Left renal pelvis (tissue), 4 donors: ENCODE measurements at places on chromosomes 6 and 20. TPM values are rescaled to one million over a fixed set of nuclear protein-coding genes. Genes with fewer than 3 reads are reported as not detected.

Gene PAX1
- polyA plus RNA-seq = not detected

Gene GCLC
- 25.5 TPM for polyA plus RNA-seq

Gene HLA-DRA
- polyA plus RNA-seq = 47.0 TPM

Gene GRIK2
- 1.3 TPM for polyA plus RNA-seq

DNA sequence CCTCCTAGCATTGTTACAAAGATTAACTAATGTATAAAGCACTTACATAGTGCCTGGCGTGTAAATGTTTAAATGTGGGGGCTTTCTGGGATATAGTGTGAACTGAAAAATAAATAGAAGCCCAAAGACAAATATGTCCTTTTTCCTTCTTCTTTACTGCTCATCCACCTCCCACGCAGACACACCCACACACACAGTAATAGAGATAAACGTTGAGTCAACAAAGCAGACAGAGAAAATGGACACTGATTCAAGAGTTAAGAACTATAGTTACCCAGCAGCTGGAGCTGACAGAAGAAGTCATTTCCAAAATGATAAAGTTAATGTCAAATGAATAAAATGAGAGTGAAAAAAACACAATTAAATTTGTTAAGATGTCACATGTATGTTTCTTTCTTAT is 68.3 kb downstream of the FHL5 start:
- peak; percentile 6 for DNase-seq

DNA sequence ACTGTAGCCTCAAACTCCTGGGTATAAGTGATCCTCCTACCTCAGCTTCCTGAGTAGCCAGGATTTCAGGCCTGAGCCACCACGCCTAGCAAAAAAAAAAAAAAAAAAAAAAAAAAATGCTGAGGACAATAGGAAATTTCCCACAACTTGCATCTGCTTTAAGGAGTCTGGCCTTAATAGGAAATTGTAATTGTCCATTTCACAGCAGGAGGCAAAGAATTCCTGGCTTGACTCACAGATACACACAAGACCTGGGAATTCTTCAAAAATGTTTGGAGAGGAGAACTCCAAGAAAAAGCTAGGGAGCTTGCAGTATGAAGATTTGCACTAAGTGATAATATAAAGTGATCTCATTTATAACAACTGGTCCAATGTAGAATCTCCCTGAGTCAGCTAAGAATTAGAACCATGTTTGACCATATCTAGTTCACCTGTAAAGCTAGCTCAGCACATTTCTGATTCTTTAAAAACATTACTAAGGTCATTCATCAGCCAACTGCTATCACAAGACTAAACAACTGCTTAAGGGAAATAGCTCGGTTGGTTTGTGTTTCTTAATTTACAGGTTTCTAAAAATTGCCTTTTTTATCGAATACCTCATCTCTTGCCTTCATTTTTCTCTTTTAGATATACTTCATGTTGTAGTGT is 80.2 kb upstream of the SLC2A12 start:
- DNase-seq = no peak

DNA sequence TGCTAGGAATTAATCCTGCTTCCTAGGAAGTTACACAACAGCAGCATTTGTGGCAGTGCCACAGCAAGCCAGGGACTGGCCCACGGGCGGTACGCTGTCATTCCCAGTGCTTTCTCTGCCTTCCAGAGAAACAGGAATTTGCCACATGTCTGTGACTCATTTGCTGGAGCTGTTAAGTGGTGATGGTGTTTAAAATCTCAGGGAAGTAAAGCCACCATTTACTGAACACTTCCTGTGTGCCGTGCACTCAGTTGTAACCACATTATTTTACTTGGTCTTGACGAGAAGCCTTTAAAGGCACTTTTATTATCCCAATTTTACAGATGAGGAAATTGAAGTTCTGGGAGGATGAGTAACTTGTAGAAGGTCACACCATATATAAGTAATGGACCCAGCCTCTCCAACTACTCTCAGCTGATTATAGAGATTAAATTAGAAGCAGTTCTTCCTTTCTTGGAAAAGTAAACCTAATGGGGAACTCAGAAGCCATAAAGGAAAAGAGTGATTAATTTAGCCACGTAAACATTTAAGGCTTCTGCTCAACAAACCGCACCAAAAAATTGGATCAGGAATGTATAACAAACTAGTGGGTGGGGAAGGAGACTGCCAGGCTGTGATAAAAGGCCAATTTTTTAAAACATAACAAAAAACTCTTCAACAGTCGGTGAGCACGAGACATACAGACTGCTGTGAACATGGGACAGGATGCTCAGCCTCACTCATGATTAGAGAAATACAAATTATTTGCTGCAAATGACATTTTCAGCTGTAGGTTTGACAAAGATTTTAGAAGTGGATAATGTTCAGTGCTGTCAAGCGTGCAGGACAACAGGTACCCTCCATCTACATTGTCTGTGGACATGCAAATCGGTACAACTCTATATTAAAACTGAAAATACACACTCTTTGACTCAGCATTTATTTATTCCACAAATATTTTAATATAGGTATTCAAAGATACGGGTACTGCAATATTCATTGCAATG is 311.2 kb downstream of the NRN1 start:
- no peak for DNase-seq

DNA sequence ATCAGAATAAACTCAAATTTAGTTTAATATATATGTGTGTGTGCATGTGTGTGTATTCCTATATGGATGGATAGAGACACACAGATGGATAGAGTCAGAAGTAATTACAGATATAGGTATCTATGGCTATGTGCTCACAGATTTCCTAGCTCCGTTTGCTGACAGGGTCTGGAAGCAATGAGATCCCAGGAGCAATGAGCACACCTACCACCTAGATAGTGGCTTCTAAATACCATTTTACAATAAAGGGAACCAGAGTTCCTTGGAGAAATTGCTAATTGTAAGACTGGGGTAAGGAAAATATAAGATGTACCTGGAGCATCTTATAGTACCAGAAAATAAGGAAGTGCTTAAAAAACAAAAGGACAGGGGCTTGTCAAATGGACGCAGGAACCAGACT is 196.2 kb upstream of the PRDM1 start:
- no peak for DNase-seq

- no peak for DNase-seq
Measured at GRCh38 chr6:83976037-83976755, 57.4 kb upstream of the MRAP2 start.

- DNase-seq = no peak
Measured at GRCh38 chr6:149093643-149094042, 223.9 kb upstream of the TAB2 start.

GRCh38 chr20:59912609-59913008 is 20.8 kb downstream of the SYCP2 start:
- no peak for DNase-seq

DNA sequence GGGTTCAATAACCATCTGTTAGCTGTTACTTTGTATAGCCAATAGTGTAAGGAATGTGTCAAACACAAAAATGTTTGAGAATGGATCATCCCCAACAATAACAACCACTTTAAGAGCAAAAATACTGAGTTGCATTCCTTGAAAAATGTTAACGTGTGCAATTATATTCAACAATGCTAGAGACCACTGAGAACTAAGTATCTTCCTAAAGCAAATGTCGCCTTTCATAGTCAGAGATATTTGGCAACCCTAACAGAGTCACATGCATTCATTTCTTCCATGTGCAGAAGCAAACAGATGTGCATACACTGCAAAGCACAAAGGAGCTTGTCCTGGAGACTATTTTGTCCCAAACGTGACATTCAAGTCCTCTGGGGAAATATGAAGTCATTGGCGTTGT is 448.6 kb downstream of the GJA1 start:
- DNase-seq = no peak

DNA sequence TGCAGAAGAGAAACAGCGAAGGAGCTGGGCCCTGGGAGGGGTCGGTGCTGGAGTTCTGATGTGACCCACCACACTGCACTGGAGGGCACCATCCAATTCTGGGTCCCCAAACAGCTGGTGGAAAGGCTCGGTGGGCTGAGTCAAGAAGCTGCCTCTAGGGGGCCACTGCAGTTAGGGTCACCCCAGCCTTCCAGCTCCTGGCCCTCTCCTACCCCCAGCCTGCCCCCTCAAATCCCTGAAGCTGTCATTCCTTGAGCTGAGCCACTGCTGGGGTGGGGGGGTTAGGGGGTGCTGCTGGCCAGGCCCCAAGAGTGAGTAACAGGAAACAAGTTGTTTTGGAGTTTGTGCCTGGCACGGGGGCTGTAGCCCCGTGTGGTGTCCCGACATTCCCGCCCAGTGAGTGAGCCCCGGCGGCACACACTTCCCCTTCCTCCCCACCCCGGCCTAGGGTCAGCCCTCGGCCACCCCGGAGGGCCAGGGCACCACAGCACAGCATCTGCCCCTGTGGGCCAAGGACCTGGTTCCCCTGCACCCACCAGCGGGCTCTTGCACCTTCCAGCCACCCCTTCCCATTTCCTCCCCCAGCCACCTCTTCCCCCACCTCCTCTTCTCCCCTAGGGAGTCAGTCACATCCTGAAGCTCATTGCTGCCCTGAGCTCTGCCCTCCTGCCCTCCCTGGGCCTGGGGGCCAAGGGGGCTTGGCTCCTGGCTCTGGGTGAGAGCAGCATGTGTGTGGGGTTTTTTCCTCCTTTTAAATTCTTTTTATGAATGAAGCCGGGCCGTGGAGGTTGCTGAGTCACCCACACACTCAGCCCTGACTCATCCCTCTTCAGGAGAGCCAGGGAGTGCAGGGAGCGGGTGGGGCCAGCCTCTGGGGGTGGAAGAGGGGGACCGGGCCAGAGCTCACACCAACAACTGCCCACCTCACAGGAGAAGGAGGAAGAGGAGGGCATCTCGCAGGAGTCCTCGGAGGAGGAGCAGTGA is 4.6 kb downstream of the SMIM29 start:
- DNase-seq = no peak

GRCh38 chr20:46607849-46608497 is 43.3 kb downstream of the SLC13A3 start:
- no peak for DNase-seq

- no peak for DNase-seq
Measured at GRCh38 chr6:53520320-53520928, 24.5 kb downstream of the GCLC start.

GRCh38 chr6:111922454-111923297 is 49.4 kb upstream of the FYN start:
- DNase-seq = no peak

DNA sequence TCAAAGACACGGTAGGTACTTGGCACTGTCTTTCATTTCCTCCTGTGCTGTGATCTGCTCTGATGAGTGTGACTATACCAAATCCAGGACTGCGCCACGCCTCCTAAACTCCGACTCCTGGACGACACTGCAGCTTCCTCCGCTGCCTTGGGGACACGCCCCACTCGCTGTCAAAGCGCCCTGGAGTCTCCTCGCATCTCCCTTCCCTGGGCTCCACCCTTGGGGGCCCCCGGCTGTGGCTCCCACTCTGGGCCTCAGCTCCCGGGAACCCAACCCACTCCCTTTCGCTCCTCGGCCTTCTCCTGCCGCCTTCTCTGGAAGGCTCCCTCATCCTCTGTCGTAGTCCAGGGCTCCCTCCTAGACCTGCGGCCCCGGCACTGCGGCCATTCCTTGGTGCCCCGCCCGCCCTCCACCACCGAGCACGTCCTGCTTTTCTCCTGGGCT is 61.2 kb downstream of the RSPH3 start:
- no peak for DNase-seq

- DNase-seq = no peak
Measured at GRCh38 chr6:2797564-2798031, 32.4 kb downstream of the WRNIP1 start.

DNA sequence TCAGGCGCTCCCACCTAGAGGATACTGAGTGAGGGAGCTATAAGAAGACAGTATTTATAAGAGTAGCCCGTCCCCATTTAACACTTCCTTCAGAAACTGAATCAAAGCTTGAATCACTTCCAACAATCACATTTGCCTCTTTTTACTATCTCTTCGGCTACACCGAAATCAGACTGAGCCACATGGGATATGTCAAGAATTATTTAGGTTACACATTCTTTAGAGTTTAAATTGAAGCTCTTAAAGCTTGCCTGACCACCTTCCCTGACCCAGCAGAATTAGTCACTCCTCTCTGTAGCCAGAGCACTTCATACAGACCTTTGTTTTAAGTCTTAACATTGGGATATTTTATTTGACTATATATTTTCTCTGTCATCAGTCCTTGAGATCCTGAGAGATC is 163.7 kb downstream of the MAFB start:
- DNase-seq = no peak

- no peak for DNase-seq
Measured at GRCh38 chr20:22447447-22447778, 137.0 kb downstream of the FOXA2 start.

GRCh38 chr20:38225900-38226263 is 34.7 kb downstream of the KIAA1755 start:
- no peak for DNase-seq

DNA sequence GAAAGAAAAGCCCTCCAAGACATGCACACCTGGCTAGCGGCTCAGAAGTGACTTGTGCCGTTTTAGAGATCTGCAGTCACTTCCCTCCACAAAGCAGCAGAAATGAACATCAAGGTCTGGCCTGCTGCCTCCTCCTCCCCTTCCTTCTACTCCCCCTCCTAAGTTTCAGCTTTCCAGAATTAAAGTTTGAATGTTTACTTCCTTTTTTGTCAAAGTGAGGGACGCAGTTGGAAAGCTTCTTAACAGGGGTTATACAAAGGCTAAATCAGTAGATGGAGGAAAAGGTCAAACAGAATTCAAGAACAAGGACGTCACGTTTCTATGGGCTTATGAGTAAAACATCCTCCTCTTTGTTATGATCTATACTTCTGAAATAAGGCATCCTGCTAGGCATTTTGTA is 227.7 kb downstream of the SLC35F1 start:
- DNase-seq = peak; percentile 41

DNA sequence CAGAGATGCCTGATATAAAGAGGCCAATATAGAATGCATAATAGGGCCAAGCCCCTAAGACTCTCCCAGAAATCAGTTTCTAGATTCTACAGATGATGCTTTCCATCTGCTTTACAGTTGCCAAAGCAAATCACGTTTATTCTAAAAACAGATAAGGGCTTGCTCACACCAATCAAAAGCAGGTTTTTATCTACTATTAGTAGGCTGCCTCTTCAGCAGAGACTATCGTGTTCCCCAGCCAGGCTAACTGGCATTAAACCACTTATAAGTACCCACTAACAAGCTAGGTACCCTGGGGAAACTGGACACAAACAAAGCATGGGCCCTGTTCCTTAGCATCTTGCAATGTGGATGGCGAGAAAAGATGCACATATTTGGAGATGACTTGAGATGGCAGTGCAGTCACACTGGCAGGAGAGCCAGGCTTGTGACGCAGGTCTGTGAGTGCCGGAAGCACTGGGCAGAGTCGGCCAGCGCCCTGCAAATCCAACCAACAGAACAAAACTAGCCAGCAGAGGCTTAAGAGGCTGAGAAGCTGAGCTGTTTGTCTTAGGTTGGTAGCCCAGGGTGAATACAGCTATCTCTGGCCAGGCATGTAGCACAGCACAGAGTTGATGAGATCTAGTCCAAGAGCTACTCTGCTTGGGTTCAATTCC is 73.4 kb downstream of the GFOD1 start:
- DNase-seq = no peak

GRCh38 chr20:59105581-59105980 is 58.0 kb upstream of the ZNF831 start:
- no peak for DNase-seq

- DNase-seq = no peak
Measured at GRCh38 chr6:626236-626635, 30.7 kb downstream of the HUS1B start.

- peak; percentile 67 for DNase-seq
Measured at GRCh38 chr6:17450832-17451231, 57.4 kb downstream of the CAP2 start.
